Dermis blood vessel endothelial cell (primary cell): ENCODE measurements at places on chromosomes 12 and 14.

- DNase-seq, result no peak
These were observed 1.1 kb downstream of the AMDHD1 start for GRCh38 chr12:95944108-95944704.

GRCh38 chr14:62126879-62127478 is 364.8 kb downstream of the SNAPC1 start:
- peak; percentile 76 for DNase-seq

- DNase-seq, result peak; percentile 54
These were observed 23.1 kb upstream of the TBC1D30 start for GRCh38 chr12:64801381-64801780.

DNA sequence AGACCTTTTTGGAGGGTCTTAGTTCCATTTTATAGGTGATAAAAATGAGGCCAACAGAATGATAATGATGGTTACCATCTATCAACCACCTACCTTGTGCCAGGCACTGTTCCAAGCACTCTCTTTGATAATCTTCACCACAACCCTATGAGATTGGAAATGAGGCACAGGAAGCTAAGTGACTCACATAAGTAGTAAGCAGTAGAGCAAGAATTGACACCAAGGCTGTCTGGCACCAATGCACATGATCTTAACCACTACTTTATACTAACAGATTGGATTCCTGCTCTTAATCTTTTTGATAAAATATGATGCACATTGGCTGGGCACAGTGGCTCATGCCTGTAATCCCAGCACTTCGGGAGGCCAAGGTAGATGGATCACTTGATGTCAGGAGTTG is 91.4 kb downstream of the DRAM1 start:
- DNase-seq, result no peak

GRCh38 chr12:26520869-26521268 is 312.1 kb downstream of the ITPR2 start:
- peak; percentile 13 for DNase-seq

GRCh38 chr14:21108791-21109190 is 7.9 kb downstream of the TMEM253 start:
- DNase-seq, result no peak

DNA sequence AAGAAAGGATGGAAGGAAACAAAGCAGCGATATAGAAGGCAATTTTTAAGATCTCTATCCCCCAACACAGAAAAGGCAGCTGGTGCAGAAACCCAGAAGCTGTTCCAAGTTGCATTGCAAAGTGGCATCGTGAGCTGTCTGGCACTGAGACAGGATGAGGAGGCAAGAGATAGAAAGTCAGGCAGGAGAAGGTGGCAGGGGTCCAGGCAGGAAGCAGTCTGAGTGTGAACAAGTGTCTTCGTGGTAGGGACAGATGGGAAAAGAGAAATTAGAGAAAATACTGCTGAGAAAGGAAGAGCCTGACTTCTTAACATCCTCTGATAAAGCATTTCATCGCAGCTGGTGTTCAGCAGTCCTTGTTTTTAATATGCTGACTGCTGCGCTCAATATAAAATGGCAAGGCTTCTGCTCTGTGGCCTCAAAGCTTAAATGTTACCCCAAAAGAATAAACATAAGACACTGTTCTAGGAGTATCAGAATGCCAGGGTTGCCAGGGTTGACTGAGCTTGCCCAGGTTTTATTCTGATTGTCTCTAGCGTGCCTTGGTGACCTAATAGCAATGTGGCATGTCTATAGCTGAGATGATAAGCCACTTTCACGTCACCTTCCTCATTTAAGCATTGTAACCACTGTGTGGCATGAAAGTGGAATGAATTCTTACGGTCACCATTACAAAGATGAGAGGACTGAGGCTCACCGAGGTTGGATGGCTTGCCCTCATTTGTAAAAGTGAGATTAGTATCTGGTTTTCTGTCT is 397.6 kb downstream of the NUAK1 start:
- DNase-seq, result peak; percentile 34

DNA sequence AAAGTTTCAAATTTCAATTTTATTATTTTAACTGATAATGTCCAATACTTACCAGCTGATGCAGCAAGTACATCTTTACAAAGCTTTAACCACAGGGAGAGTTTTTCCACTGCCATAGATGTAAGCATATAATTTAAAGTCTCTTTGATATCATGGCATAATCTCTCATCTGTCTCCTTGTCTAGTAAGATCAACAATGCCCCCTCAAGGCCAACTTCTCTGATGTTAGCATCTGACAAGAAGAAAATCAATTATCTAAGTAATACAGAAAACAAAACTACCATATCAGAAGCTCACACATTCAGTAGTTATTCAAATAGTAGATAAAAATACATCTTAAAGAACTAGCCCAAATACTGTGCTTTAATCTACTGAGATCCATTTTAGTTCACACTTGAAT is 94.2 kb downstream of the HEATR5A start:
- peak; percentile 70 for DNase-seq
